ENCODE measurements at places on chromosomes 5 and 9.

DNA sequence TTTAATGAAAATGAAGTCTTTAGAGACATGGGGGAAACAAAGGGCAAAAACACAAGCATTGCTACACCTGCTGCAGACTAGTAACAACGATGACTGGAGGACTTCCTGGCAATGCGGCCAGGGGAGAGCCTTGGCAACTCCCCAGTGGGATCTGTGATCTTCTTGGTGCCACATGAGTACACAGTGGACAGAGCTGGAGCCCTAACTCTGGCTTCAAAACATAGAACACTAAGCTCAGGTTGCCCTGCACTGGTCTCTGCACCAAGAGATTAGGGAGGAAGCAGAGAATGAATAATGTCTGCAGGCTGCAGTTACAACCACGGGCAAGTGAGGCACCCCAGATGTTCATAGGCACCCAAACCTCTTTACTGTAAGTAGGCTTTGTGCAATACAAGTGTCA is 91.1 kb downstream of the MRPS27 start:
- DNase-seq, result no peak

DNA sequence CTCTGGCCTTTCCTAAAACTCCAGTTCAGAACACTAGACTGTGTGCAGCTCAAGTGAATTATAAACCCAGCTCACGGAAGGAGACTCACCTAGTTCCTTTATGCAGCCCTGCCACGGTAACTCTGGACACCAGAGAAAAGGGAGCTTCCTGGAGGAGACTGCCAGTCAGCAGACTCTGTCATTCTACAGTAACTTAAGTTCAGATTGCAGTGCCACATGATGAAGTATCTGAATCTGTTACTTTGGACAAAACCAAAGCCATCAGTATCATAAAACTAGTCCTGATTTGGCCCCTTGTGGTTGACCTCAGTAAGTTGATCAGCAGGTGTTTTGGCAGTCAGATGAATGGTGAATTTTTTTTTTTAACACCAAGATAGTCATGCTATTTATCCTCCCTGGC is 2.7 kb downstream of the MTRR start:
- no peak for DNase-seq

DNA sequence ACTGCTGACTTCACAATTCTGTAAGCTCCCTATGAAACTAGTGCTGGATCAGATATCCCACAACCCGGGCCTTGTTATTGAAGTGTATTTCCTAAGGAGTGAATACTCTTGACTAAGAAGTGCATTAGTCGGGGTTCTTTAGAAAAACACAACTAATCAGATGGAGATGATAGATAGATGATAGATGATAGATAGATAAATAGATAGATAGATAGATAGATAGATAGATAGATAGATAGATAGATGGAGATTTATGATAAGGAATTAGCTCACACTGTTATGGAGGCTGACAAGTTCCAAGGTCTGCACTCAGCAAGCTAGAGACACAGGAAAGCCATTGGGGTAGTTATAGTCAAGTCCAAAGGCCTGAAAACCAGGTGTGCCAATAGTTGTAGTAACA is 214.6 kb upstream of the COX7C start:
- no peak for DNase-seq

GRCh38 chr5:167752936-167753335 is 538.5 kb upstream of the WWC1 start:
- DNase-seq, result no peak

DNA sequence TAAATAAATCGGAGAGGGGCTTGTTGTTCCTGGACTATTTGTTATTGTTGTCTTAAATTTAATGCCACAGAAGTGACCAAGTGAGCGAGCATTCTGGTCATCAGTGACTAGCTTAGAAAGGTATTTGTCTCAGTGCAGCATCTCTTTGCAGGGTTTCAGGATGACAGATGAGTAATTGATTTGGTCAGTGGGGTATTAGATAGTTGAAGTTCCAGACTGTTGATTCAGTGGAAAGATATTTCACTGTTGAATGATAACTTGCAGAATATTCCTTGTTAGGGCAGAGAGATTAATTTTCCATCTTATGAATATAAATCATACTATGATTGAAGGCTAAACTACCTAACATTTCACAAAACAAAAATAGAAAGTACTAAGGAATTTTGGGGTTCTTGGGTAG is 122.4 kb downstream of the TRIO start:
- DNase-seq, result no peak

- no peak for DNase-seq
These were observed 262.6 kb downstream of the ATPSCKMT start for GRCh38 chr5:9987101-9987500.

DNA sequence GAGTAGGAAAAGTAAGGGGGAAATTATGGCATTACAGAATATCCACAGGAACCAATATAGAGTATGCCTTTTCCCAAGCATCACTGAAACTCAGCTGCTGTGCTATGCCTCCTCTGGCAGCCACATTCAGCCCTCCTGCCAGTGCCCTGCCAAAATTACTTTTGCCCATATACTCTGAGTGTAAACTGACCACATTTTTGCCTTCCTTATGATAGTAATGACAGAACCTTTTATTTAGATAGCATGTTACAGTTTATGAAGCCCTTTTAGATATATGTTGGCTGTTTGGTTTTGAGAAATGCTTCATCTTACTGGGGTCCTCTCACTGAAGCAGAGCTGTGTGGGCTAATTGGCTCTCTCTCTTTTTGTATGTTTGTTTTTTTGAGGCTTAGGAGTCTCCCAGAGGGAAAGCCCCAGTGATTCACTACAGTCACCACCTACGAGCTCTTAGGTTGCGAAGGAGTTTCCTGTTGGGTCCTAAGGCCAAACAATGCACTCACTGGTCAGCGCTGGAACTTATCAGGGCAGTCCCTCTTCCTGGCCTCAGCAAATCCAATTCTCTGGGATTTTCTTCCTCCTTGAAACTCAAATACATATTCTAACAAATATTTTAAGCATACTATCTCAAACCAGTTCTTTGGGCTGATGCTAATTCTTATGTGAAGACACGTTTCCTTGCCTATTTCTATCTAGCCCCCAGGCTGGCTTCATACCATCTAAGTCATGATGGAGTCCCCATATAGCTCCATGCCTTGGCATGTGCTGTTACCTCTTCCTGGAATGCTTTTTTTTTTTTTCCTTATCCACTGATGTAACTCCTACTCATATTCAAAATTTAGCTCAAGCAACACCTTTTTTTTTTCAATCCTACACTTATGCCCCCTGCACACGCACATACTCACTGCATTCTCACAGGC is 3.7 kb downstream of the PHF24 start:
- DNase-seq, result no peak

DNA sequence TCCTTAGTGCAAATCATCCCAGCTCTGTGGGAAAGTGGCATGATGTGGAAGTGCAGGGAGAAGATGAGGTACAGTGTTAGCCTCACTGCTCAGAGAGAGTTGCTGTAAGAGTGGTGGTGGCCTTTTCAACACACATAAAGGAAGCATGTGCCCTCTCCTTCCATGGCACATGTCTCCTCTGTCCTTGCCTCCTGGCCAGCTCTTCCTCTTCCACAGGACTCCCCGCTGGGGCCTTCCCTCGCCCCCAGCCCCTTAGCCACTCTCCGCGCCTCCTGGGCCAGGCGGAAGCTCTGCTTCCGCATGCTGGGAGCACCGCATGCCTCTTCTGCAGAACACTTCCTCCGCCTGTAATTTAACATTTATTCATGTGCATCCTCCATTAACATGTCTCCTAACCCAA is 4.8 kb upstream of the KCNMB1 start:
- no peak for DNase-seq

DNA sequence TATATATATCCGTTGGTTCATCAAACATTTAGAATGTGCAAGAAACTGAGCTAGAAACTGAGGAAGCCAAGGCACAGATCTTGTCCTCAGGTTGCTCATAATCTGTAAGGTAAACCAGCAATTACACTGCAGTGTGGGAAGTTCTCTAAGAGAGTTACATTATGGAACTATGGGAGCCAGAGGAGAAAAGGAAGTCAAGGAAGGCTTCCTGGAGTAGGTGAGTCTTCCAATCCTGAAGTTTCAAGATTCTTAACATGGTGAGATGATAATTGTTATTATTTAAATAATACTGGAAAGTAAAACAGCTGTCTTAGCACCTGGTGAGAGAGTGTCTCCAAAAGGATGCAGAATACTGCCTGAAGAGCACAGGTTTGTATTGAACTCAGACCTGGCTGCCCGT is 44.2 kb downstream of the PDE6A start:
- no peak for DNase-seq

Measured in left forelimb (tissue), 1 donor.